ENCODE measurements at places on chromosomes 2 and 18.

GRCh38 chr2:16175247-16175825 is 235.0 kb downstream of the MYCN start:
- DNase-seq, result no peak

- DNase-seq, result no peak
These were observed 31.5 kb downstream of the LBH start for GRCh38 chr2:30262716-30263309.

- no peak for DNase-seq
These were observed 135.6 kb downstream of the SMAD7 start for GRCh38 chr18:48815179-48815515.

DNA sequence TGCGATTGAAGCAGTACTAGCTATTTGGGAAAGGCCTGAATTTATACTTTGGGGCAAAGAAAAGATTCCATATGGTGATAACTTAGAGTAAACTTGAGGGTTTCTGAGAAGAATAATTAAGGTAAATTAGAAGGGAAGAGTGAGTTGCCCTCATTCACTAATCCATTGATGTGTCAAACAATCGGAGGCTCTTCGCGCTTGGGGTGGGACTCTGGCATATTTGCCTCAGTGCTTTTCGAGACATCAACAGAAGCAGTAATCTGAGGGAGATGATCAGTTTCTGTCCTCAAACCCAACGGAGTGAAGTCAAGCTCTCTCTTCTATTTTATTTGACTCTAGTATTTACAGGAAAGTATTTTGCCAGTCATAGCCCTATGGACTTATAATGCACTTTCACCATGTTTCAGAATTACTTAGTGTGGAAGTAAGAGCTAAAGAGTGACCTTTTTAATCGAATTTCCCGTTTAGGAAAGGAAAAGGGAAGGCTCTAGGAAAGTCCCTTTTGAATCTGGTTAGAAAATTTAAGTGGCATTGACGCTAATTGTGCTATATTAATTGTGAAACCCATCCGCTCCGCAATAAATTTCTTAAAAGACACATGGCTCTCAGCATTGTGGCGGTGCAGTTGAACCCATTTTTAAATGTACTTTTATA is 1.3 kb downstream of the RAB10 start:
- DNase-seq, result peak; percentile 25

DNA sequence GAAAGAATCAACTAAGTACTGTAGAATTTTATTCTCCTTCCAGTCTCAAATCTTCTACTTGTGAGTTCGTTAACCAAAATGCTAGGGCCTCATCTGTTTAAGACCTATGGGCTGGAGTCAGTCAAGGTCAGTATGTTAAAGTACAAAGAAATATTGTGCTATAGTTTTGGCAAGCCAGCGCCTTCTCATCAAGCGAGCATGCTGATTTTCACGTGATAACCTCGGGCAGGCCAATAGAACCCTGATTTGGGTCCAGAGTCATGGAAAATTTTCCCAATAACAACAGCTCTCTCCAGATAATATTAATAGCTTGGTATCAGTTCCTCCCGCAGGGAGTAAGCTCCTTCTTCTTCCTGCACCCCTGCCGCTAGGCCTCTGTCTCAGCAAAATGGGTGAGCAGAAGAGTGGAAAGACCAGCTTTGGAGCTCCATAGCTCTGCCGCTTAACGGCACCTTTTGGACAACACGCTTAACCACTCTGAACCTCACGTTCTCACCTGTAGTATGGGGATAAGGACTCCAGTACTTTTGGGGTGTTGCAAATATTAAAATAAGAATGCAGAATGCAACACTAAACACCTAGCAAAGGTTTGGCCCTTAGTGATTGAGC is 11.7 kb downstream of the CABLES1 start:
- no peak for DNase-seq

DNA sequence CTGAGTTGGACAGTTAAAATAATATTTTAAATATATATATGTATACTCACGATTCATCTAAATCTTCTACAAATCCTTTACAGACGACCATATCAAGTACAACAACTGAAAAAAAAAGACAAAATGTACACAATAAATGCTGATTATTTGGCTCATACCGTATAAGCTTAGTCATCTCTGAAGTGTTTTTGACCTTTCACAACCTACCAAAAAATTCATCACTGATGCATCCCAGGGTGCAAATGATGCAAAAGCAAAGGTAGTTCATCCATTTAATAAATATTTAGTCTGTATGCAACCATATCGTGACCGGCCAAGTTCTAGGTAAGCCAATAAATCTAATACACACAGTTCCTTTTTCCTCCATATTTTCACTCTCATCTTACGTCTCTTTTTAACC is 1.1 kb downstream of the TMX3 start:
- no peak for DNase-seq

GRCh38 chr18:12770469-12771219 is 67.8 kb downstream of the PSMG2 start:
- DNase-seq, result no peak

- DNase-seq, result peak; percentile 59
These were observed 1673.3 kb downstream of the LRP1B start for GRCh38 chr2:140457483-140457882.

GRCh38 chr2:169240405-169240804 is 121.9 kb downstream of the LRP2 start:
- no peak for DNase-seq

DNA sequence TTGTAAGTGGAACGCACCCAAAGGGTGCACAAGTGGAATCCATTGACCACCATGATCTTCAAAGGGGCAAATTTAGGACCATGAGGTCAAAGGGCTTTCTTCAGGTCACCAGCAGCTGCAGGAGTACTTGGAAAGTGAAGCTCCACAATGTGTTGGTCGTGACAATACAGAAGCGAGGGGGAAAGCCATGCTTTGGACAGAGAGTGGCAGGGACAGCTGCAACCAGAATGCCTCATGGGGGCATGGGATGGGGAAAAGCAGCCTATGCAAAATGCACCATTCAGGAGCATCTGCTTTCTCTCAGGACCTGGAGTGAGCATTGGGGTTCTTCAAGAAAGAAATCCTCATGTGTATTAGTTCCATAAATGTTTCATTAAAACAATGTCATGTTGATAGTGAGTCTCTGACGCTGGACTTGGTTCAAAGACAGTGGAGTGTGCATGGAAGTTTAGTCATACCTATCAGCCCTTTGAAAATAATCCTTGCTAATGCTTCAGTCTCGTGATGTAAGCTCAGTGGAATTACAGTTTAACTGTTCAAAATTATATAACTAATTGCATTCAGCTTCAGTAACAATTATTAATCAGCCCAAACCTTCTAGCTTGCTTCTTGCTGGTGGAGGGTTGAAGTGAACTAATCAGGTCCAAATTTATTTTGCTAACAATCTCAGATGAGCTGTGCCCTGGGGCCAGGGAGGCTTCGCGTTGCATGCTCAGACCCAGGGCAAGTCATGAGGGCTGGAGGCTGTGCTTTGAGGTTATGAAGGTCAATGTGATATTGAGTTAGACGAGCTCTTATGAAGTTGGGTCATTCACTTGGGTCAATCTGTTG is 41.6 kb downstream of the ACKR3 start:
- no peak for DNase-seq

- DNase-seq, result peak; percentile 11
These were observed 237.7 kb downstream of the NYAP2 start for GRCh38 chr2:225637259-225637658.

DNA sequence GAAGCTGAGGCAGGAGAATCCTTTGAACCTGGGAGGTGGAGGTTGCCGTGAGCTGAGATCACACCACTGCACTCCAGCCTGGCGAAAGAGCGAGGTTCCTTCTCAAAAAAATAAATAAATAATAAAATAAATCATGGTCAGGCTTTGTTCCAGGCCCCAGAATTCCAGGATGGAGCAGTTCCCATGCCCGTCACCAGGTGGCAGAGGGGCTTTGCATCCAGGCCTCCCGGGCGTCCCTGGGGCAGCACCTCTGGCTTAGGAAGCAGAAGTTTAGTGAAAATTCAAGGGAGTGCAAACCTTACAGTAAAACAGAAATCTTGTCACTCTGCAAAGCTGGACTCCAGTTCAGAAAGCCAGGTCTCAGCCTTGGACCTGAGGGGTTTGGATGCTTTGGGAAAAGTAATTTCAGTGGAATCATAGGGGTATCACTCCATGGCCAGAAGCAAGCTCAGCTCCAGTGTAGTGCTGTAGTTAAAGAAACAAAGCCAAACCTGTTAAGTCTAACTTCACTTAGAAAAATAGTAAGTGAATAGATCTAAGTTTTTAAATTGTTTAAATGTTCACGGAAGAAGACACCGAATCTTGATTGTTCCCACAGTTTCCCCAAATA is 512.7 kb downstream of the CMPK2 start:
- DNase-seq, result peak; percentile 56

DNA sequence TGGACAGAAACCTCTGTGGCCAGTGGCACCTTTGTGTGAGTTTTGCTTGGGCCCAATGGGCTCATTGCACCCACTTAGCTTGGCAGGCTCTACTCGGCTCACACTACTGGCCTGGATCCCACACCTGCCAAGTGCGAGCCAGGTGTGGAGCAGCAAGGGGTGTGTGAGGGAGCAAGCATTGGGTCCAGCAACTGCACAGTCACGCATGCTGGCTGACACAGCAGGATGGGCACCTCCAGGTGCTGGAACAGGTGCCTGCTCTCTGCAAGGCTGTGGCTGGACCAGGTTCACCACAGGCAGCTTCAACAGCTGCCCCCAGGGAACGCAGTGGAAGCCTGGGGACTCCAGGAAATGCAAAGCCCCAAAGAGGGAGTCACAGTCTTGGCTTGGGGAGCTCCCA is 94.2 kb downstream of the DOK6 start:
- peak; percentile 29 for DNase-seq

DNA sequence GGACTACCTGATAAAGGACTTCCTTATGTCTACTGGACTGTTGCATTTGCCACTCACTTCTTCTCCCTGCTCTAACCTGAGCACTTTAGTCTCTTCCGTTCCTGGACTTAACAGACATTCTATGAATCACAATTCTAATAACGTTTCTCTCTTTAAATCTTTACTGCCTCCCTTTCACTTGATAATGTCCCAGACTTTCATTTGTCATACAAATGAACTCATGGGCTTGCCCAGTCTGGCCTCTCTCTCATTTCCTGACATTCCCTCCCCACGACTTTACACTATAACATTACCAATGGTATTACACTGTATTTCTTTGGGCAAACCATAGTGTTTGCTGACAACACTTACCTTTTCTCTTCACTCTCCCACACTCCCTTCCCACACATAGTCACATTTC is 540.7 kb upstream of the TMEFF2 start:
- DNase-seq, result no peak

DNA sequence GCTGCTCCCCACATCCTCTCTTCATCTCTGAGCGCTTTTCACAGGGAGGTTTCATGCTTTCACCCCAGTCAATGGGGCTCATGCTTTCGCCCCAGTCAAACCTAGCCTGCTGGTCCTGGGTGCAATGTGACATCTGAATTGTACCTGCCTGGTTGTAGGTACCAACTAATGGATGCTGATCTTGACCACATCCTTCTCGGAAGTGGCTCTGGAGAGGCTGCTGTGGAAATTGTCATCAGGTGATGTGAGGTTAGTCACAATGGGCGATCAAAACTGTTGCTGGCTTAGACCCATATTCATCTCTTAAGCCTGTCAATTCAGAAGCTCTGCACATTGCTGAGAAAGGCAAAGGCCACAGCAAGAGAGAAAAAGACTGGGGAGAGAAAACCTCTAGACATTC is 32.7 kb upstream of the ALKAL2 start:
- DNase-seq, result no peak

GRCh38 chr18:49227441-49228165 is 232.8 kb downstream of the DYM start:
- DNase-seq, result no peak

- no peak for DNase-seq
These were observed 8.5 kb upstream of the LYPD1 start for GRCh38 chr2:132678483-132678882.

- no peak for DNase-seq
These were observed 123.5 kb downstream of the PLEKHM3 start for GRCh38 chr2:207901829-207902228.

GRCh38 chr2:48341551-48342133 is 188.3 kb upstream of the STON1 start:
- DNase-seq, result no peak

DNA sequence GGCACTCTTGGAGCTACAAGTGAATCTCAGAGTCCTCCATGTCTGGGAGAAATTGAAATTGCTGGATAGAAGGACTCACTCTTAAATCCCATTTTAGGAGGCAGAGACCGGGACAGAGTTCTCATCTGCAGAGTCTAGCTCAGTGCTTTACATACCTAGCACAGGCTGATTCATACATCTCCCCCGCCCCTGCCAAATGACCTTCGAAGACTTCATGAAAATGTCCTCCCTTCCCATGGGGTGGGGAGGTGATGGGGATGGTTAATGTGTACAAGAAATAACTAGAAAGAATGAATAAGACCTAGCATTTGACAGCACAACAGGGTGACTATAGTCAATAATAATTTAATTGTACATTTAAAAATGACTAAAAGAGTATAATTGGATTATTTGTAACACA is 8.2 kb upstream of the SERPINB5 start:
- DNase-seq, result no peak

DNA sequence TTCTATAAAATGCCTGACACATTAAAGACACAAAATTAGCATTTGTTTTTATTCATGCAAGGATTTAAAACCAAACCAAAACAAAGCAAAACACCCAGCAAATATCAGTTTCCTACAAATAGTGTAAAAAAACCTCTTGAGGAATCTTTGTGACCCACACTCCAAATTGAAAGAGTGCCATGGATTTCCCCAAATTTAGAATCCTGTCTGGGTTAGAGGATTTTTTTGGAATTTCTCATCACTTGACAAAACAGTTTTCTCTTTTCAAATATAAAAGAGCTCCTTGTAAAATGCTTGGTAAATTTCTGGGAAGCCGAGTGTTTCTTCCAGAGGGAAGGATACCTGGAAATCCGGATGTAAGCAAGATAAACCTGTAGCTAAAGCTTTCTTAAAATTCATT is 1.7 kb upstream of the FN1 start:
- DNase-seq, result no peak

GRCh38 chr2:159349674-159350299 is 63.3 kb upstream of the WDSUB1 start:
- no peak for DNase-seq

GRCh38 chr2:225064928-225065327 is 22.7 kb upstream of the DOCK10 start:
- no peak for DNase-seq
